ENCODE measurements at places on chromosomes 1 and 21.

GRCh38 chr1:119108988-119109387 lies 31.5 kb downstream of the WARS2 start:
- DNase-seq, result no peak

- DNase-seq, result no peak
Observed at GRCh38 chr1:62746086-62746808, 37.7 kb upstream of the ATG4C start.

- peak; percentile 55 for DNase-seq
Observed at GRCh38 chr1:178262120-178262500, 168.2 kb downstream of the RASAL2 start.

GRCh38 chr1:10415211-10415930 lies 14.9 kb upstream of the CENPS start:
- no peak for DNase-seq

All from NT2/D1 (cell line).